ENCODE measurements at places on chromosomes 16 and 17.

DNA sequence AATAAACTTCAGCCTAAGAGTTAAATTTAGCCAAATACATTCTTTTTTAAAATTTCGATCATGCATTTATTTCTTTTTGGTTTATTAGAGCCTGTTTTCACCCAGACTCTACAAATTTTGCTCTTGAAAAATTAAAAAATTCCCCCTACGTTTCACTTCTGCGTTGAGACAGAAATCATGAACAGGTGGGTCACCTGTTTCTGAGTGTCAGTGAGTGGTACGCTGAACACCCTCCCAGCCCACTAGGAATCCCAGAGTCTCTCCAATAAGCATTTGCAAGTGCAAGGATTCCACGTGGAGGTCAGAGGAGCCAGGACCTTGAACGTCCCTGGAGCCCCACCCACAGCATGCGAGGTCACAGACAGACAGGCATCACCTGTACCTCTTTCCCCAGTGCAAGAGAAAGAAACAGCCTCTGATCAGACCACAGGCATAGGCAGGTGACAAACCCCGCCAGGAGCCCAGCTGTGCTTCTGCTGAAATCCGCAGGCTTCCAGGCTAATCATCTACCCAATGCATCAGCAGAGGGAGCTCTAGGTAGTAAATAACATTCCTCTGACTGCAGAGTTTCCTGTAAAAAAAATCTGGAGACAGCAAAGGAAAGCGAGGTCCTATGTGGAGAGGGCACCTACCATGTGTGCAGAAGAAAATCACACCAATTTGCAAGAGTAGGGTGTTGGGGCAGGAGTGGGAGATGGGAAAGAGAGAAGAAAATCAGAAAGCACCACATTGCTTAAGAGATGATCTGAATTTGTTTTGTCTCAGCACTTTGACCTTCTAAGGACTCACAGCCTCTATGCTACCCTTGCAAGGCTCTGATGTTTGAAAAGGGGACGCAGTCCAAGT, 5.9 kb upstream of the XYLT1 start:
- no peak for DNase-seq

DNA sequence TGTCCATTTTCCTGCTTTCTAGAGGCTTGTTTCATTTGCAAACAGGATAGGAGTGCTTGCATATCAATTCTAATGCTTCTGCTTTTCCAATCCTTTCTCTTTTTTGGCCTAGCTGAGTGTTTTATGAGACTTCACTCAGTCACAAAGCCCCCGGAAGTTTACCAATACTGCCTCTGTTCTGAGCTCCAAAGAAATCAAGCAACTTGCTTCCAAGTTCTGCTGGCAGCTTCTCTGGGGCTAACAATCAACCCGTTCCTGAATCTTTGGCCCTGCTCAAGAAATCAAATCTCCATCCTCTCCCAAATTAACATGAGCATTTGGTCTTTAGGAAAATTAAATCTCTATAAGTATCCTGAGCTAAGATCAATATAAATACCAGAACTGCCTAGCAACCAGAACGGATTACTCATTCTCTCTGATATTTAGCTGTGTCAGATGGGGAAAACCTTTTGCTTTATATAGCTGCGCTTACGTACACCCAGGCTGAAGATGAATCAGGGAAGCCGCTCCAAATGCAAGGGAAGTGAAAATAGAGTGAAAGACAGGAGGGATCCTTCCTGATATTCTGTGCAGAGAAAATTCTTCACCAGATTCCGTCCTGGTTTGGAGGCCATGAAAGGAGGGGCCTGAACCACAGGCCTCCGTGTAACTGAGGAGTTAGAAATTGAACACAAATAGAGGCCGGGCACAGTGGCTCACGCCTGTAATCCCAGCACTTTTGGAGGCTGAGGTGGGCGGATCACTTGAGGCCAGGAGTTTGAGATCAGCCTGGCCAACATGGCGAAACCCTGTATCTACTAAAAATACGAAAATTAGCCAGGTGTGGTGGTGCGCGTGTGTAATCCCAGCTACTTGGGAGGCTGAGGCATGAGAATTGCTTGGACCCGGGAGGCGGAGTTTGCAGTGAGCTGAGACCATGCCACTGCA, 23.3 kb upstream of the GRB2 start:
- no peak for DNase-seq

GRCh38 chr17:11885051-11885450, 112.2 kb downstream of the ZNF18 start:
- no peak for DNase-seq

DNA sequence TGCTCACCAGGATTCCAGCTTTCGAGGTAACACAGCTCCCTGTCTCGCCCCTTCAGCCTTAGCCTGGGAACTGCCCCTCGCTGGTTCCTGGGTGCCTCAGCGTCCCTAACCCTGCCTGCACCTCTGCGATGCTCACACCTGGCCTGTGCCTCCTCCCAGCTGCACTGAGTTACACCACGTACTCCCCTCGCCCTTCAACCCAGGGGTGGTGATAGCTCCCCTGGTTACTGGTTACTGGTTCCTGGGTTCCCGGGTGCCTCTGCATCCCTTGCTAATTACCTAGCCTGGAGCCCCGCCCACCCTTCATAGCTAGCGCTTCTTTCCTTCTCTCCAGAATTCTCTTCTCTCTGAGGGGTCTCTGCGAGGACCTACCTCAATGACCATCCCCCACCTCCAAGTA, 65.3 kb upstream of the PLCG2 start:
- DNase-seq, result no peak

GRCh38 chr16:83066011-83066410, 439.2 kb downstream of the CDH13 start:
- no peak for DNase-seq

- no peak for DNase-seq
These were observed 54.9 kb downstream of the RAB11FIP4 start for GRCh38 chr17:31446195-31446967.

DNA sequence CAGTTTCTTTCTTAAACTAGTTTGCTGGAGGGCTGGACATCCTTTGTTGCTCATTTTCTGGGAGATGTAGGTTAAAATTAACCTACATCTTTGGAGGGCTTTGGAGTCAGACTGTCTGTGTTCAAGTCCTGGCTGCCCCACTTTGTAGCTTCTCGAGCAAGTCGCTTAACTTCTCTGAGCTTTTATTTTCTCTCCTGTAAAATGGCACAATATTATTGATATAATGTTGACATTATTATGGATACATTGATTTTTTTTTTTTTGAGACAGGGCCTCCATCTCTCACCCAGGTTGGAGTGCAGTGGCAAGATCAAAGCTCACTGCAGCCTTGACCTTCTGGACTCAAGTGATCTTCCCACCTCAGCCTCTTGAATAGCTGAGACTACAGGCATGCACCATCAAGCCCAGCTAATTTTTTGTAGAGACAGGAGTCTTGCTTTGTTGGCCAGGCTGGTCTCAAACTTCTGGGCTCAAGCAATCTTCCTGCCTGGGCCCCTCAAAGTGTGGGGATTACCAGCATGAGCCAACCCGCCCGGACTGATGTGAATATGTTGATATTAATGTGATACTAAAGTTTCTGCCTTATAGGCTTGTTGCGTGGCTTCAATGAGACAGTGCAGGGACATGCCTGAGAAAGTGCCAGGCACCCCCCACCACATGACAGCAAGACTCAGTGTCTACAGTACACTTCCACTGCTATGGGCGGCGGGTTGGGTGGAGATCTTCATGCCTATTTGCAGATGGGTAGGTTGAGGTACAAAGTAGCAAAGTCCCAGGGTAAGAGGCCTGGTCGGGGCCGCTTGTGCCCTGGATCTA, 31.6 kb upstream of the RMI2 start:
- DNase-seq, result no peak

GRCh38 chr17:8969901-8970300, 4.4 kb upstream of the PIK3R5 start:
- no peak for DNase-seq

- DNase-seq, result no peak
These were observed 28.8 kb upstream of the PRKCB start for GRCh38 chr16:23807028-23807427.

DNA sequence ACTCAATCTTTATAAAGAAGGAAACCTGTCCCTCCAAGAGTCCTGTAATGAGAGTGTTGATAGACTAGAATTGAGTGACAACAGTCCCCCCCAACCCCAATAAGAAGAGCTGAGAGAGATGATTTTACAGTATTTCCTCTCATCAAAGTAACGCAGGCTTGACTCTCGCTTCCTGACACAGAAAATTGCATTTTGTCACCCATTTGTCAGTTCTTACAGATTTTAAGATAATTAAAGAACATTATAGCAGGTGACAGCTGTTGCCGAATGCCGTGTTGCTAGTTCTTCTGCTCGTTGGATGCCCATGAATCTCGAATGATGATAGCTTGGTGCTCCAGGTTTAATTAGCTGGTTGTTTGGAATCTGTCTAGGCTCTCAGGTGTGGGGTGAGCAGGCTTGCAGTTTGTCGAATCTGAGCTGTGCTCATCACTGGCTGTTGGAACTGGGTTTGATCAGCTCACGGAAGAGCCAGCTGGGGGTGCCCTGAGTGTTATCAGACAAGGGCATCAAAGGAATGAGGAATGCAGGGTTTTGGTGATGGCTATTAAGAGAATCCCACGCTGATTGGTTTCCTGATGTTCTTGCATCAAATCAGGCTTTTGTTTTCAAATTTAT, 84.8 kb upstream of the CPHXL start:
- no peak for DNase-seq

DNA sequence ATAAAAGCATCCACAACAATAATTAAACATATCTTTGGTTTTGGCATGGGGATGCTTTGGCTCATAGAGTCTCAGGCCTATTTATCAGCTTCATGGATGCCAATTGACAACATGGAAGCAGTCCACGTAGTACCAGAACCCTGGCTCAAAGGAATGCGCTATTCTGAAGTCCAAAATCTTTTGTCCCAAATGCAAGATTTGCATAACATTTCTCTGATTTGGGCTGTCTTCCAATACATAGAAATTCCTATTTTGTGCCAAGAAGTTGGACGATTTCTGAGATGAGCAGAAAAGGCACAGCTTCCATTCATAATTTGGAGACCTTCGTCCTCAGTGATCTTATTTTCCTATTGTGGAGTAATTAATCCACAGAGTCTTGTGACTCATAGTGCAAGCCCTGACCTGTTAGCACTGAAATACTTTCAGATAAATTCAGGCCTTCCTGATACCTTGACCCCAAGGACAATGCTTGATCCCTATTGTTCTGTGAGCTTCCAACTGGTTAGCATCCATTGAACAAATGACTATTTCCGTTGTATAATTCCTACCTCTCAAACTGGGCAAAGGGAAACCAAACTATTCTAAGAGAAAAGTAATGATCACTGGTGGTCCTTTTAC, 78.4 kb upstream of the CDH11 start:
- DNase-seq, result no peak

DNA sequence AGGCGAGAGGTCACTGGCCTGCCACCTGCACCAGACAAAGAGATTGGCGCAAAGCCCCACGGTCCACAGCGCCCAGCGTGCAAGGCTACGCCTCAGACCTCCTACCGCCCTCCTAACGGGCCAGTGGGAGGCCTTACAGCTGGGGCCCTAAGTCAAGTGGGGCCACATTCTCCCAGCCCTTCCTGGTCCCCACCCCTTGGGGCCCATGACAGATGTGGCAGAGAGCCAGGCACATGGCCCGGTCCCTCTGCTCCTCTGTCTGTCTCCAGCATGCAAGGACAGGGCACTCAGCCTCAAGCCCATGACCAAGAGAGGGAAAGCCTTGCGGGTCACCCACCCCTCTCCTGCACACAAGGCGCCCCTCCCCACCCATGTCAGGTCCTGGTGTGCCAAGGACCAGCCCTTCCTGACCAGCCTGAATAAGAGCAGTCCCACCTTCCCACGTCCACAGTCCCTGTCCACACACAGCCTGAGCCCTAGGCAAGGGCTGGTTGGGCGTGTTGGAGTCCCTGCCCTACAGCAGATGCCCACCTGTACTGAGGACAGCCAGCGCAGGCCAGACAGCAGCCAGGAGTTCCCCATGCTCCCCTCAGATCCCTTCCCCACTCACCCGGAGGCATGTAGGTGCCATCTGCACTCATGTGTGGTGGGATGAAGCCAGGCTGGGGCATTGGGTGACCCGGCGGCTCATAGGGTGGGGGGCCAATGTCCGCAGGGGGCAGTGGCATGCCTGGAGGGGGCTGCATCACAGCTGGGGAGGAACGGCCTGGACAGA, 25.3 kb downstream of the CDIP1 start:
- DNase-seq, result no peak

GRCh38 chr17:61462719-61463315, 10.6 kb downstream of the TBX4 start:
- DNase-seq, result no peak

DNA sequence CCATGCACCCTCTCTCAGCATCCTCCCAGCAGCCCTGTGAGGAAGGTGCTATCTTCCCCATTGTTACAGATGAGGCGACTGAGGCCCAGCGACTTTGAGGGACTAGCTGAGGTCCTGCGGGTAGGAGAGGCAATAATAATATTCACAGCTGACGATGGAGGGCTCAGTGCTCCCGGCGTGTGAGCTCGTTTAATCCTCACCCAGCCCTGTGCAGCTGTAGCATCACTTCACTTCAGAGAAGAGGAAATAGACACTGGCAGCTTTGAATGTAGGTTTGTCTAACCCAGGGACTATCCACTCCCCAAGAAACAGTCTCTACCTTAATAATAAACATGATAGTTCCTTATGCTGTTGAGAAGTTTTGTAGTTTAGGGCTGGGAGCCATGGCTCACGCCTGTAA, 21.6 kb downstream of the LASP1 start:
- no peak for DNase-seq

DNA sequence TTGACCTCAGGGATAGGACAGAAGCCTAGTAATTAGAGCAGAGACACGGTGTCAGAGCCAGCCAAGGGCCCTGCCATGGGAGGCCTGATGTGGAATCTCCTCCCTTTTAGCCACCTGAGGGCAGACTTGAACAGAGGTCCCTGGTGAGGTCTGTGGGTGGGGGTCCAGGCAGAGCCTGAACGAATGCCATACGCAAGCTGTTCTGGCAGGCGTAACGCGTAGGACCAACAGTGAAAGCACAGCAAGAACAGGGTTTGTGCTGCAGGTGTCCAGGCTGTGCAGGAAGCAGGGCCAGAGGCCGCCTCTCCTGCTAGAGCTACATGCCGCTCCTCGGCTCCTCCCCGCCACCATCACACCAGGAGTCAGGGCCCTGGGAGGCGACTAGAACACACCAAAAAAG, 81.9 kb upstream of the TBX2 start:
- DNase-seq, result no peak

GRCh38 chr16:54165174-54165911, 121.2 kb downstream of the IRX3 start:
- DNase-seq, result no peak

GRCh38 chr16:28186752-28187151, 25.0 kb downstream of the XPO6 start:
- DNase-seq, result no peak

- DNase-seq, result peak; percentile 34
These were observed 24.0 kb downstream of the MXRA7 start for GRCh38 chr17:76686538-76687297.

GRCh38 chr17:63126607-63127006, 160.6 kb downstream of the TANC2 start:
- DNase-seq, result no peak

GRCh38 chr16:1125471-1125870, 27.4 kb upstream of the CACNA1H start:
- peak; percentile 18 for DNase-seq

GRCh38 chr16:31436221-31437045, 6.2 kb downstream of the ZNF843 start:
- DNase-seq, result no peak

- no peak for DNase-seq
These were observed 12.5 kb downstream of the TOM1L2 start for GRCh38 chr17:17959520-17960361.

All from nucleus accumbens (tissue), 56 donors.